Activated CD4-positive, CD25-positive, alpha-beta regulatory T cell treated with anti-CD3 and anti-CD28 coated beads, Interleukin-2, amount 50 U/mL, for 16 hours (primary cell): ENCODE measurements at places on chromosomes 2 and 18.

DNA sequence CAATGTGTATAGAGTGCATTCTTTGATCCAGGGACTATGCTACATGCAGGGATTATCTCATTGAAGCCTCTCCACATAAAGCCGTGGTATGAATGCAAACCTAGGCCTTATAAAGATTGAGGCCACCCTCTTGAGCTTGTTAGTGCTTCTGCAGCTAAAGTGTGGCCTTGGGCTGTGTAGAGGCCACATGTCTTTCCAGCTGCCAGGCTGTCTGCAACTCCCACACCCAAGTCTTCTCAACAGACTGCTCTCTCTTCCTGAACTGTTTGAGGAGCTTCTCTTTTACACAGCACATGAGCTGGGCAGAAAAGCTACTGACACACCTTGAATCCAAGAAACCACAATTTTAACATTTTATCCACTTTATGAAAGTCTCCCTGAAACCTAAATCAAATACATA is 119.2 kb upstream of the MEX3C start:
- no peak for DNase-seq

- no peak for DNase-seq
Measured at GRCh38 chr2:200364142-200364541, 57.6 kb downstream of the SPATS2L start.

DNA sequence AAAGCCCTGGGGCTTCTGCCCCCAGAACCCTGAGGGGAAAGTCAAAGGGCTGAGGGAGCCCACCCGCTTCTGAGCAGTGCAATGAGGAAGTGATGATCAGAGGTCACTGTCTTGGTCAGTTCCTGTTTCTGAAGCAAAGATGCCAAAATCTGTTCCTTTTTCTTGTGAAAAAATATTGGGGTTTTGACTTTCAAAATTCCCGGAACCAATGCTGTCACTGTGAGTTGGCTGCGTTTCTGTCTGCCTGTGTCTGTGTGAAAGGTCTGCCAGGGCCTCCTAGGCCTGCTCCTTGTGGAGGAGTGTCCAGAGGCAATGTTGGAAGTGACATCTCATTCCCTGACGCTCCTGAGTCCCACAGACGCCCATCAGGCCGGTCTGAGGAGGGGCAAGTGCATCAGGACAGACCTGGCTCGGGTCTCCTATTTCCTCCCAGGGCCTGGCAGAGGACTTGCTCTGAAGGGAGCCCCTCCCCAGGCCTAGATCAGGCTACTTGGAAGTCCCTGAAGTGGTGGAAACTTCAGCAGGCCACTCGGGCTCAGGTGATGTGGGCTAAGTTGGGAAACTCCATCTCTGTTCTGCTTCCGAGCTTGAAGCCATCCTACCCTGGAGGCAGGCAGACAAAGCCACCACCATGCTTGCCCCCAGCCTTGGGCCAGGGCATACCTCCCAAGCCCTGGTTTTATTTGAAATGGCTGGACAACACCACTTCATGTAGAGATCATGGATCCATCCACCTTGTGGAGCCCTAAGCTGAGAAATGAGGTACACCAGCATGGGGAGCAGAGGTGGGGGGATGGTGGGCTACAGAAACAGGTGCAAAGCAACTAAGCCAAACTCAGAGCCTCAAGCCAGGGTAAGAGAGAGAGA is 51.0 kb downstream of the PKDCC start:
- DNase-seq, result no peak

DNA sequence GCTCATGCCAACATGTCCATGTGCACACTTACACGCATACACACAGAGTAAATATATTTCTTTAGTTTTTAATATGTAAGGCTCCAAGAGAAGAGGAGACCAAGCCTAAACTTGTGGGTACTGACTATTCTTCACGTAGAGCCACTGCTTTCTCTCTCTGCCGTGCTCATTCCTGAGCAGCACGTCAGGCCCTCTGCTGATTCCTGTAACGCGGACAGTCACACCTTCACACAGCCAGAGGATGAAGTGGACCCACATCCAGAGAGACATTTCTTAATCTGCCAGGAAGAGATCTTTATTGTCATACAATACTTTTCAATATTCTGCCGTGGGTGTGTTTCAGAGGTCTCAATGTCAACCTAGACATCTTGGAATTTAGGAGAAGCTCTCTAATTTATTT is 560.7 kb downstream of the STK39 start:
- DNase-seq, result no peak

GRCh38 chr18:53567929-53568574 is 656.4 kb downstream of the MBD2 start:
- no peak for DNase-seq

DNA sequence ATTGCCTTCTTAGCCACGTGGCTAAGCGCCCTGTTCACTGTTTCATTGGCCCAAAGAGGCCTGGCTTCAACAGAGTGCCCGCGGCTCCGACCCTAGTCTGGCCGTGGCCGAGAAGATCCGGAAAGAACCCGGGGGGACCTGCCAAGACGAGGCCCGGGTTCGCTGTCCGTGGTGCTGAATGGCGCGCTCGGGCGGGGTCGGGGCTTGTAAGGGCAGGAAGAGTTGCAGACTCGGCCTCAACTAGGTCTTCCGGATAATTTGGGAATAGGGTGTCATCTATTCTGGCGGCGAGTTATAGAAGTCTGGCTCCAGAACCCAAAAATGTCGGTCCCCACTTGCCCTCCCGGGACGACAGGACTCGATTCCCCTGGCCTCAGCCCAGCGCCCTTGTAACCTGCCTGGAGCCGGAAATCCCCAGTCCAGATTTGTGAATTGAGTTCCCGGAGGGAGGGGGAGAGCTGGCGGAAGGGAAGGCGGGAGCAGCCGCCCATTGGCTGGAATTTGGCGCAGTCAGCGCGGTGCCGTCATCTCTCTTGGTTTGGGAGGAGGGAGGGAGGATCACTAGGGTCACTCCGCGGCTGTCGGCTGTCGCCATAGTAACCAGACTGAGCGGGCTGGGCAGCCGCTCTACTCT is 3.5 kb downstream of the CDK5R2 start:
- DNase-seq, result peak; percentile 12

DNA sequence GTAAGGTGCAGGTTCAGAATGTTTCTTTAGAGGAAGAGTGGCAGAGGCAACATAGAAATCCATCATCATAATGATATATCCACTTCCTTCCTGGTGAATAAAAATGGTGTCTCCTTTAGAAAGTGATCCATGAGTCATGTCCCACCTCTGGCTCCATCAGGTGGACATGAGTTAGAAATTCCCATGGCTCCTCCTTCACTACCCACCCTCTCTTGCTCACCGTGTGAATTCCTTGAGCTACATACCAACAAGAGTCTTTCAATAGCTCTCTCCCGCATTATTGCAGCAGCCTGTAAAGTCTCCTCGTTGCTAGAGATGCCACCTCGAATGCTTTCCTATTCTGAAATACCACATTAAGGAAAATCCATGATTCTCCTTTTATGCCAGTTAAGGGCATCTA is 317.6 kb downstream of the LNPK start:
- no peak for DNase-seq

GRCh38 chr2:21194147-21194546 is 70.4 kb downstream of the TDRD15 start:
- no peak for DNase-seq

DNA sequence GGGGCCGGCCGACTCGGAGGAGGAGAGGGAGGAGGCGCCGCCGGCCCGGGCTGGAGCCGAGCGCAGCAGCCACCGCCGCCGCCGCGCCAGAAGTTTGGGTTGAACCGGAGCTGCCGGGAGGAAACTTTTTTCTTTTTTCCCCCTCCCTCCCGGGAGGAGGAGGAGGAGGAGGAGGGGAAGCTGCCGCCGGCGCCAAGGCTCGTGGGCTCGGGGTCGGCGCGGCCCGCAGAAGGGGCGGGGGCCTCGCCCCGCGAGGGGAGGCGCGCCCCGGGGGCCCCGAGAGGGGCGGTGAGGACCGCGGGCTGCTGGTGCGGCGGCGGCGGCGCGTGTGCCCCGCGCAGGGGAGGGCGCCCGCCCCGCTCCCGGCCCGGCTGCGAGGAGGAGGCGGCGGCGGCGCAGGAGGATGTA is 316 bp downstream of the CRIM1 start:
- no peak for DNase-seq

GRCh38 chr18:32277549-32277948 is 87.7 kb downstream of the MEP1B start:
- DNase-seq, result no peak

DNA sequence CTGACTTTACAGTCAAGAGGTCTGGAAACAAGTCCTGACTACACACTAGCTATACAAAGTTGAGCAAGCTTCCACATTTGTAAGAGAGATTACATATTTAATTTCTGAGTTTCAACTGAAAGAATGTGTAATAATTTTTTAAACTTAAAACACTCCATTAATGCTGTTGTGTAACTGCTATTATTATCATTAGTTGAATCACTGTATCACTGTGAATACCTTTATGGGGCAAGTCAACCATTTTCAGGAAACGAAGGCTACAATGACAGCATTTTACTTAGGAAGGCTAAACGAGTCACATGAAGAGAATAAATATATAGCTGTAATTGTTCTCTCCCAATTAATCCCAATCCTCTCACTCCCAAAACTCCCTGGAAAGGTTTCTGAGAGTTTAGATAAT is 46.3 kb downstream of the TRIP12 start:
- DNase-seq, result no peak

DNA sequence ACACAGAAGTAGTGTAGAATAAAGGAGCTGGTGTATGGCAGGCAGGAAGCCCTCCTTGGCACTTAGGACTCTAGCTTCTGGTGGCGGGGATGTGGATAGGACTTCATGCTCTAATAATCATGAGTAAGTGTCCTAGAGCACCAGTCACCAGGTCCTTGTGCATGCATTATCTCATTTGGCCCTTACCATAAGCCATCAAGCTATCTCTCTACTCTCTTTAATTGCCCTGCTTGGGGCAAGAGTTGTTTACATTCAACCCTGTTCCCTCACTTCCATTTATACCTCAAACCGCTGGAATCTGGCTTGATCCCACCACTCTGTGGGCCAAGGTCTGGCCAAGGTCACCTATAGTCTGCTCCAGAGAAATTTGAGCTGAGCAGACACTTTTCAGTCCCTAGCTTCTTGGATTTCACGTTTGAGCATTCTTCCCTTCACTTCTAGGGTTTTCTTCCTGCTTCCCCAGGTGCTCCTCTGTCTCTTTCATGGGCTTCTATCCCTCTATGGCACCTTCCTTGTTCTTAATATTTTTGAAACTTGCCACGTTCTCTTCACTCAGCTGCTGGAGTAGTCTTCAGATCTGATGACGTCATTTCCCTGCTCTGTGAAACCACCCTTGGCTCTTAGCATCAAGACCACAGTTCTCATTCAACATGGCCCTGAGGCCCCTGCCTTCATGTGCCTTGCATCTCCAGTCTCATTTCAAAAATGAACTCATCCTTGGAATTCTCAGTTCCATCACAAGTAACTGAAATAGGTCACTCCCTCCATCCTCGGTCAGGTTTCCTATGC is 94.9 kb upstream of the GATA6 start:
- no peak for DNase-seq

GRCh38 chr2:38224181-38224580 is 148.2 kb upstream of the CYP1B1 start:
- DNase-seq, result no peak

GRCh38 chr2:134361648-134362047 is 107.8 kb downstream of the MGAT5 start:
- DNase-seq, result no peak

DNA sequence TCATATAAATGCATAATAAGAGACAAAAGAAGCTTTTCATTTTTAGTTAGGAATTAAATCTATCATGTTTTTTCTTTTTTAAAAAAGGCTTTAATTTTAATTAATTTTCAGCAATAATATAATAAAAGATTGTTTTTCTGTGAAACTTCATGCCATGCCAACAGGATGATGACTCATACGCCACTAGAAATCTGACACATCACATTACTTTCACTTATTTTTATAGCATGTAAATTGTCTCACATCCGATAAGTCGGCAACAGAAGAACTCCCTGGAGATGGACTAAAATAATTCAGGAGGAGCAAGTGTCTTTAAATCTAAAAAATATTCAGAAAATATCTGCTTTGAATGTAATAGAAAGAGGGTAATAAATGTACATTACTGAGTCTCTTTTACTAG is 1024.2 kb upstream of the ACVR2A start:
- no peak for DNase-seq

DNA sequence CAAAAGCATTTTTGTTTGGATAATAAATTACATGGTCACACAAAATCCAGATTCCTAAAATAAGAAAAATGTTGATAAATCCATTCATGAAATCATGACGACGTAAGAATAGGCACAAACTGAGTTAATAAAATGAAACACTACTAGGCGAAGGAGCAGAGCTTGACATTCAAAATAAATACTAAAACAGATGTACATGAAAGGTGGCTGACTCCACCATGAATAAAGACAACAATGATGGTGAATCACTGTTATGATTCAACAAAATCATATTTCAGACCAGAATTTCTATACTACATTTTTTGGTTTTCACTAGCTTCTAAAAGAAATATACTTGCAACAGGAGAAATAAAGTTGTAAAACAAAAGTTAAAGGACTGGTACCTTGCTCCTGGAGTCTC is 122.0 kb upstream of the RNU4ATAC start:
- DNase-seq, result no peak

DNA sequence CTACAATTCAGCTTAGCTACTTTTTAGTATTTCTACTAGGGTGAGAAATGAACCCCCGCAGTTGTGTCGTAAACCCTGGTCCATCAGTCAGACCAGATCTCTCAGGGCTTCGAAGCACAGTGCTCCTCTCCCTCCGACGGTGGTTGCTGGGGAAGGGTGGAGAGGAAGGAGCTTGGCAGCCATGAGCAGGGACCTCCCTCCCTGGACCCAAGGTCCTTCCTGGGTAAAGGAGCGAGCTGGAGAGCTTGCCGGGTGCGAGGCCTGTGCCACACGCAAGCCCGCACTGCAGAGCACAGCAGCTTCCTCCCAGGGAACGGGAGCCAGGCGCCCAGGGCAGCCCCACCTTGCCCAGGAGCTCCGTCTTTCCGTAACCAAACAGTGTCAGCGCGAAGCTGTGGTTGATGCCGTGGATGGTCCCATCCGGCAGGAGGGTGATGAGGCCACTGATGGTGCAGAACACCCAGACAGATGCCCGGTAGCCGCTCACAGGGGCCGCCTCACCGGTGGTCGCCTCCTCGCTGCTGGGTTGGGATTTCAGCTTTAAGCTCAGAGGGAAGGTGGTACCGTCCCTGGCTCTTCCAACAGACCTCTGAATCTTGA is 12.5 kb downstream of the PASK start:
- no peak for DNase-seq

DNA sequence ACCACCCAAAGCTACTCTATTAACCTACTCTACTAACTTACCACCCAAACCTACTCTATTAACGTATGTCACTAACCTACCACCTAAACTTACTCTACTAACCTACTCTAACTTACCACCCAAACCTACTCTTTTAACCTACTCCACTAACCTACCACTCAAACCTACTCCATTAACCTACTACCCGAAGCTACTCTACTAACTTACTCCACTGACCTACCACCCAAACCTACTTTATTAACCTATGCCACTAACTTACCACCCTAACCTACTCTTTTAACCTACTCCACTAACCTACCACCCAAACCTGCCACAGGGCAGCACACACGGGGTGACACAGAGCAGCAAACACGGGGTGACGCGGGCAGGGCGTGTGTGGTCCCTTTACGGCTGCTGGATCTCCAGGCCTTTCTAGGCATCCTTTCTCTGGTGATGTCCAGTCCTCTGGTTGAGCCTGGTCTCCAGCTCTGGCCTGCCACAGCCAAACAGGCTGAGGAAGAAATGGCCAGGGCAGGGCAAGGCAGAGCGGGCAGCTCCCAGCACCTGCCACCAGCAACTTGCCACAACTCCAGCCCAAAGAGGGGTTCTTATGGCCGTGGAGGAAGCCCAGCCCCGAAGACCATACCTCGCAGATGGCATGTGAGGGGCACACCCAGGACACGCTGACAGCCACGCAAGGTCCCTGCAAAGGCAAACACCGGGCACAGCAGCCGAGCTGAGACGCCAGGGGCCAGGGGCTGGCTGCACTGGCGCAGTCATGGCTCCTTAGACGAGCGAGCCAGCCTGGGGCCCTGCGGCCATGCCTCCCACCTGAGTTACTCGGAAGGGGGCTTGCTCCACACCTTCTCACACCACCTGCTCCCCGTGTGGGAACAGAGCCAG is 25.7 kb downstream of the PXDN start:
- DNase-seq, result no peak
